ENCODE measurements at places on chromosomes 12 and 14.
A peak's percentile ranks its signal among the peaks of the same experiment; 100 is the strongest.

- no peak for DNase-seq
Measured at GRCh38 chr14:55930016-55930784, 188.0 kb upstream of the PELI2 start.

DNA sequence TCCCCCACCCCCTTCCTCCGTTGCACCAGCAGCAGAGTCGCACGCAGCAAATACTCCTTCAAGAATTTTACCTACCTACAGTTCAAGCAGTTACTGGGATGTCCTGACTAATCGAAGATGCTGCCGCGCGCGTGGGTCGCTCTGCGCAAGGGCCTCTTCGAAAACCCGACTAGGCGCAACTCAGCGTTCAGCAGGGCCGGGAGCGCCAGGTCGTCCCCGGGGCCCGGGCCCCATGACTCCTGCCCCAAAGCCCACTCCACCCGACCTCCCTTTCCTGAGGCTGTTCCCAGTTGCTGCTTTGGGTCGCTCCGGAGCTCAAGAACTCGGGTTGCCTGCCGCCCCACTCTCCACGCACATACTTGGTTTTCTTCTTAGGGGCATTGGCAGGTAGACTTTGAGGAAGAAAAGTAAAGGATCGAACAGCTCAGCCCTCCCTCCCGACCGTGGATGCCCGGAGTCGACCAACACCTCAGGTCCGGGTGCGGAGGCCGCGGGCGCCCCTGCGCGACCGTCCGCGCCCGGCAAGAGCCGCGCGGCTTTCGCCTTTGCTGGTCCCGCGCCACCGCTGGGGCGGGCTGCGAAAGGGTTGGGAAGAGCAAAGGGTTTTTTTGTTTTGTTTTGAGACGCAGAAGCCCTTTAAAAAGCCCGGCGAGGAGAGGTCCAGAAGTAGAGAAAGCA is 1.9 kb downstream of the BMP4 start:
- DNase-seq, result no peak

- DNase-seq, result peak; percentile 43
Measured at GRCh38 chr12:16012117-16012516, 101.0 kb downstream of the DERA start.

GRCh38 chr12:103786201-103786600 is 54.8 kb downstream of the NT5DC3 start:
- no peak for DNase-seq

GRCh38 chr12:116204169-116204568 is 73.3 kb downstream of the MED13L start:
- no peak for DNase-seq

GRCh38 chr12:63917864-63918799 is 73.6 kb downstream of the SRGAP1 start:
- peak; percentile 46 for DNase-seq

- DNase-seq, result no peak
Measured at GRCh38 chr12:131061041-131061806, 107.5 kb downstream of the ADGRD1 start.

Measured in astrocyte of the cerebellum (primary cell).